ENCODE measurements at places on chromosomes 3 and 15. TPM values are rescaled to one million over a fixed set of nuclear protein-coding genes. Genes with fewer than 3 reads are reported as not detected.

DNA sequence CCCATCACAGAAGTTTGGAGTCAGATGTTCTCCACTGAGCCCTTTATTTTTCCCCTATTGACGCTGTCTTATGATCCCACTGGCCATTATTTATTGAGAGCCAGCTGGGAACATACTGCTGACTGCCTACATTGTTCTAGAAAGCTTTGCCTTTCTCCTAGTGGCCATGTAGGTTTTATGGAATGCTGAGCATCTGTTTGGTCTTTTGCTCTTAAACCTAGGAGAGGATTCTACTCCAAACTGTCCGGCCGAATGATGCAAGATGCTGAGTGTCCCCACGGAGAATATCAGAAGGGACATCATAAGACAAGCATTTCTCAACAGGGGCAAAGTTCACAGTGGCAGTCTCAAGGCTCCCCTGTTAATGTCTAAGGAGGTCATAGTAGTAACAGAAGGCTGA lies 171.4 kb downstream of the ARRDC4 start:
- DNase-seq: no peak
- H3K36me3 ChIP-seq: no peaks in the 10 kb centered on the region
- H3K4me3 ChIP-seq: no peak overlapping the region
- H3K27me3 ChIP-seq: no peaks in the 10 kb centered on the region

DNA sequence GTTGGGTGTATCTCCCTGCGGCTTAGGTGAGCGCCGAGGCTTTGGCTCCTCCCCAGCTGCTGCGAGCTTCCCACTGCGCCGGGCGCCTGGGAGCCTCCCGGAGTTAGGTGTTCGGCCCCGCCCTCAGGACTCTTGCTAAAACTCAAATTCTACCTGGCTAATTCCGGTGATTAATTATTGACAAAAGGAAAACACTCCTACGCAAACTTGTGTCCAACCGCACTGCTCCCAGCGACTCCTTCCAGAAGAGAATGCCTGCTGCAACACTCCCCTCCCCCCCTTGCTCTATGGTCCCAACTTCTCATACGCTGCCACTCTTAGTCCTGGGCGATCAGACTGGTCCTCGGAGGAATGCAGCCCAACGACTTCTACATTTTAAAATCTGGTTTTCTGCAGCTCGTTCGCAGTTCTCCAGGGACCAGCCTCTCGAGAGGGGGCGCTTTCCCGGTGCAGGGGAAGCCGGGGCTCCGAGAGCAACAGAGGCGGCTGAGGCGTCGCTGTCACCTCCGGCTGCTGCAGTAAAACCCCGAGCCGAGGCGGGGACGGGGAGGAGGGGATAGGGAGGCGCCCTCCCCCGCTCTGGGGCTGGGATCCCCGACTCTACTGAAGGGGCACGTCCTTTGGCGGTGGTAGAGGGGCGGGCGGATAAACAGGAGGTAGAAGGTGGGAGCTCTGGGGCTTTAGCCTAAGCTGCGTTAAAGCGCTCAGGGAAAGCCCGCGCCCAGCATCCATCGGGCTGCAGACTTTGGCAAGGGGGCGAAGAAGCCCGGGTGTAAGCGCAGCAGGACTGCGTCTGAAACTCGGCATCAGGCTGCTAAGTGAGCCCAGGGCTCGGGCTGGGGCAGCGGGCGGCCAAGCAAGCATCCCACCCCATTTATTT lies at the start of gene SPTSSB:
SPTSSB (minus strand) TSS at position 77 of the 880 bp plus-strand sequence. CDS start 25,194 bp downstream, outside the sequence.
- H3K27ac ChIP-seq: no peak within 1 kb of the TSS
- peak within 1 kb of the TSS; percentile 33 for H3K4me3 ChIP-seq
- H3K4me1 ChIP-seq: peaks cover 8% of the 10 kb centered on the region

DNA sequence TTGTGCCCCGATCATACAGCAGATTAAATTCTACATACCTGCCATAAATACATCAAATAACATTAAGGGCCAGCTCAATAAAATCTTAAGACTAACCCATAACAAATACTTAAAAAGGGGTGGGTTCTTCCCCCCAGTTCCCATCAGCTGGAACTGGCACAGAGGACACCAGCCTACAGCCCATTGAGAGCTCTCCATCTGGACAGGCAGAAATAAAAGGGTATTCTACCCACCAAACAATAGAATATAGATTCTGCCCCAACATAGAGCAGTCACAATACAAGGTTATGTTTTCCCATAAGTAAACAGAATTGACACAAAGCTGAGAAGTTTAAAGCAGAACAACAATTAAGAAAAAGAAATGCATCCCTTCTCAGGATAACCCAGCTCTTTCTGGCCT lies 11.9 kb downstream of the CPOX start:
- H3K27me3 ChIP-seq: no peaks in the 10 kb centered on the region
- H3K36me3 ChIP-seq: peaks cover 2% of the 10 kb centered on the region
- DNase-seq: no peak
- no peak overlapping the region for H3K4me3 ChIP-seq
- no peak overlapping the region for H3K27ac ChIP-seq
- H3K4me1 ChIP-seq: peaks cover 5% of the 10 kb centered on the region

DNA sequence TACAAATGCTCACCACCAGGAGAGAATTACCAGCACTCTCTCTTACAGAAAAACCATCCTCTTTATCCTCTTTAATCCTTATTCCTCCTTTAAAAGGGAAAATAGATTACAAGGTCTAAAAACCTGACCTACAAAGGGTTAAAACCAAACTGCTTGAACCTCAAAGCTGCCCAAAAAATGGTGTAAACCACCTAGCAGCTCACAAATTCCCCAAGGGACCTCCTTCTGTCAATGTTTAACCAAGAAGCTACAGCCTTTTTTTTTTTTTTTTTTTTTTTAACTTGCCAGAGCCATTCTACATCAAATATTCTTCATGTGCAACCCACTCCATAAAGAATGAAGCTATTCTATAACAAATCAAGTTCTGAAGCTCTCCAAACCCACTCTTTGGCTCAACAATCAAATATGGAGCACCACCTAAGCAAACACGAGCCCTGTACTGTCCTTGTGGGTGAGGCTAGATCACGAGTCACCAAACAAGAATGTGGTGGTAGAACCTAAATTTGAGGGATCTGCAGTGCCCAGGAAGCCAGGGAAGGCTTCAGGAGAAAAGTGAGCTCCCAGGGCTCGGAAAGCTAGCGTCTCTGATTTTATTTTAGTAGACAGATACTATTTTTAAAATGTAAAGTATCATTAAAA lies 20.1 kb downstream of the OSBPL10 start:
- no peak overlapping the region for H3K4me3 ChIP-seq
- peaks cover 24% of the 10 kb centered on the region for H3K4me1 ChIP-seq
- H3K27me3 ChIP-seq: no peaks in the 10 kb centered on the region
- no peak for DNase-seq
- H3K36me3 ChIP-seq: no peaks in the 10 kb centered on the region

DNA sequence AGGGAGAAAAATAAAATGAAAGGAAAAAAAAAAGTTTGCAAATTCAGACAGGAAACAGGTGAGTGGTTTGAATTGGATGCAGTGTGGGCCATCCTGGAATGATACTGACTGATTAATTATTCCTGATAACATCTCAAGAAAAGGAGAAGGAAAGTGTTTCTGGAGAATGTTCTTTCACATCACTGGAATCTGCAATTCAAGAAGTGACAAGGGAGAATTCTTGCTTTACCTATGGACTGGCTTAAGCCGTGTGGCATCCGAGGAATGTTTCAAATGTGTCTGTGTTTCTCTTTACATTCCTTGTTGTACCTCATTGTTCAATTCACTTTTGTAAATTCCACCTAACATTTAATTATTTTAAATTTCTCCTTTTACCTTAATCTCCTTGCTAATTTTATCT lies 465.0 kb downstream of the EPHB1 start:
- H3K27me3 ChIP-seq: no peaks in the 10 kb centered on the region
- H3K27ac ChIP-seq: no peak overlapping the region
- H3K4me3 ChIP-seq: no peak overlapping the region
- no peak for DNase-seq

DNA sequence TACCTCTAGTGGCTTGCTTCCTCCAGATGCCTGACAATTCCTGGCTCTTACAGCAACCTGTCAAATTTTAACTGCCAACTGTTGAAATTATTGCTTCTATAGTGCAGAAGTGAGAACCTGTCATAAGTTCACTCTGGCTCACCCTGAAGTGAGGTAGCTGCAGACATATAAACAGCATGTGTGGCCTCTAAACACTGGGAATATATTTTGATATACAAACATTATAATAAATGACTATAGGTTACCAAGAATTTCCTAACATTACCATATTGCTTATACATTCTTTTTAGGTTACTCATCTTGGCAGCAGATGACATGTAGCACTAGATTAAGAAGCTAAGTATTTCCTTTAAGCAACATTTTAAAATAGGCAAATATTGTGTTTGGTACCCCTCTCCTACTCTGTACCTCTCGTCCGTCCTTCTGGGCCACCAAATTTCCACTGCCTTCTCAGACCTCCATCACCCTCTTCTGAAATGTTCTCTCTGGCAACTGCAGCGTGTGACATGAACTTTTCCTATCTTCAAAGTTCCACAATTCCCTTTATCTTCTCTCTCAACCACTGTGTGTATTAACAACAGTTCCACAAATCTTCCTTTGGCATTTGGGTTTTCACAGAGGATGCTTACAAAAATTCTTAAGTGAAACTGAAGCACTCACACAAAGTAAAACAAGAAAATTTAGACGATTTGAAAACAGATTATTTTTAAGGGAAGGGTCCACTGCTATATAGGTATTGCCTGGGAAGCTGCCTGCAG lies 15.3 kb upstream of the XXYLT1 start:
- no peaks in the 10 kb centered on the region for H3K27me3 ChIP-seq
- H3K4me3 ChIP-seq: no peak overlapping the region
- peaks cover 15% of the 10 kb centered on the region for H3K4me1 ChIP-seq
- H3K27ac ChIP-seq: peak overlapping the region; percentile 35
- peak; percentile 53 for DNase-seq
- H3K36me3 ChIP-seq: peaks cover 3% of the 10 kb centered on the region

- no peak overlapping the region for H3K27ac ChIP-seq
- no peaks in the 10 kb centered on the region for H3K36me3 ChIP-seq
- peaks cover 9% of the 10 kb centered on the region for H3K27me3 ChIP-seq
- H3K4me3 ChIP-seq: no peak overlapping the region
These were observed 18.2 kb upstream of the SHC4 start for GRCh38 chr15:48981941-48982340.

DNA sequence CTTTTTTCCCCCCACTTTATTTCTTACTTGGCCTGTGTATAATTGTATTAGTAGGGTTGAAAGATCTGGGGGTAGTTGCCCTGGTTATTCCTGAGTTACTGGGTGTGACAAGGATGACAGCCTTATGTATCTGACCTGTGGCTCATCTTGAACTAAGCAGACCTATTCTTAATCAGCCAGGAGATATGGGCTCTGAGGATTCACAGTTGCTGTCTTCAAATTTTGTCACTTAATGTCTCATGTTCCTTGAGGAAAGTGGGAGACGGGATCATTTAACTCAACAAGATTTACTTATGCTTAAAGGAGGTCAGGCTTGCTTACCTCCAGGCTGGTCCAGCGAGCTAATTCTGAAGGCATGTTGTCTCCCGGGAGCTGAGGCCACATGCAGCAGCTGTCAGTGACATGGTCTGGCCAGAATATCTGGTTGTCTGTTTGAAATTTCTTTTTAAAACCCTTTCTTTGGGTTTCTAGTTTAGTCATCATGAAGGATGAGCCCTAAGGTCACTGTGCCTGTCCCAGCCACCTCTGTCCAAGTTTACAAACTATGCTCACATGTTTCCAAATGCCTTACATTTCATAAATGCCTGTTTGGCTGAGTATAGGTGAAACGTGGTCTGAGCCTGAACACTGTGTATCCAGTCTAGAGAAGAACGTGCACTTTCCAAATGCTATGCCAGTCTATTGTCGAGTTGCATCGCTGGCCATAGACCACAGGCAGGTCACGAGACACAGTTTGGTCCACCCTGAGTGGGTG lies 26.8 kb downstream of the LRTM1 start:
- H3K27me3 ChIP-seq: no peaks in the 10 kb centered on the region
- DNase-seq: no peak
- no peaks in the 10 kb centered on the region for H3K4me1 ChIP-seq

DNA sequence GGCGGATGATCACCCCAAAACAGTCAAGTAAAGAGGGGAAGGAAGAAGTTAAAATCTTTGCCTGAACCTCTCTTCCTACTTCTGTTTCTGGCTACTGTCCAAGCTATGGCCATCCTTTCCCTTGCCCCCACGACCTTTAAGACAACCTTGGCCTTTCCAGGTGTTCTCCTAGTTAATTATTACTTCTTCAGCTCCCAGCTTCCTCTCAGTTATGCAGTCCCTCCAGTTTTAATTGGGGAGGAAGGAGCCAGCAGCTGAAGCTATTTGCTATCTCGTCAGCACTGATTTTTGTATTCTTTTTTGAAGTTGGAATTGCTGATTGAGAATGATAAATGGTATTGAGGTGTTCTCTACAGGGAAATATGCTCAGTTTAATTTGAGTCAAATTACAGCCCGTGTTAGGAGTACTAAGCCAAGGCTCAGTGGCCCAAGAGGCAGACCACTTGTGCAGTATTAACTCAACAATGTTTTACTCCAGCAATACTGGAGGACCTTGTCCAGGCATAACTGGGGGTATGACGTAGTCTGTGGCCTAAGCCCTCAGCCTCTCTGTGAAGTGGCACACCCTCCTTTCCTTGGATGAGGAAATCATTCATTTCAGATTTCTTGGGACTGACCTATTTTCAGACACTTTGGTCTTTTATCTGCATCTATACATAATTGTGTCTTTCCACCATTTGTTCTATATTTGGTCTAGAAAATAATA lies 336.9 kb downstream of the SLC9A9 start:
- H3K4me1 ChIP-seq: no peaks in the 10 kb centered on the region
- H3K27ac ChIP-seq: no peak overlapping the region
- no peaks in the 10 kb centered on the region for H3K36me3 ChIP-seq
- H3K27me3 ChIP-seq: no peaks in the 10 kb centered on the region
- H3K4me3 ChIP-seq: no peak overlapping the region

DNA sequence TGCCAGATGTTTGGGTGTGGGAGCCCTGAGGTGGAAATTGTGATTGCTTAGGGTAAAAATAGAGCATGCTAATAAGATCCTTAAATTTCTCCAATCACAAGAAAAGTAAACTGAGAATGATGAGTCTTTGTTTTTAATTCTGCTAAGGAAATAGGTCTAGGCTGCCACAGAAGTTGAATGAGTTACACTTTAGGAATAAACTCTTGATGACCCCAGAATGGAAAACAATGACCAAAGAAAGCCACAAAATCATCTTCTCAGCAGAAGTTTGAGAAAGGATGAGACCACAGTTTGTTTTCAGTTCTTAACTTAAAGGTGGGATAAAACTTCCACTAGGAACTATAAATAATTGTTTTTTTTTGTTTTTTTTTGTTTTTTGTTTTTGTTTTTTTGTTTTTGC lies 164.6 kb upstream of the BCL6 start:
- H3K36me3 ChIP-seq: no peaks in the 10 kb centered on the region
- H3K27me3 ChIP-seq: peaks cover 2% of the 10 kb centered on the region
- no peak for DNase-seq
- H3K4me3 ChIP-seq: no peak overlapping the region
- no peaks in the 10 kb centered on the region for H3K4me1 ChIP-seq

GRCh38 chr3:148084931-148085330 lies 612.8 kb upstream of the AGTR1 start:
- DNase-seq: no peak
- no peaks in the 10 kb centered on the region for H3K36me3 ChIP-seq
- H3K27ac ChIP-seq: no peak overlapping the region
- no peak overlapping the region for H3K4me3 ChIP-seq

GRCh38 chr15:77837649-77838025 lies 204.9 kb upstream of the LINGO1 start:
- H3K4me3 ChIP-seq: no peak overlapping the region
- H3K27ac ChIP-seq: no peak overlapping the region
- H3K36me3 ChIP-seq: no peaks in the 10 kb centered on the region
- no peaks in the 10 kb centered on the region for H3K4me1 ChIP-seq
- DNase-seq: no peak

Gene TMEM207
- not detected for total RNA-seq

Gene RBP2
- total RNA-seq: not detected

Gene CERS3
- not detected for total RNA-seq

Gene CEP19
- total RNA-seq: 1.2 TPM

Gene MASP1
- total RNA-seq: 0.31 TPM

Gene CIDEC
- not detected for total RNA-seq

Gene LRTM1
- total RNA-seq: not detected

Gene TEX55
- total RNA-seq: not detected

Gene HACL1
- 29.9 TPM for total RNA-seq
